Non-pigmented ciliary epithelial cell (primary cell): ENCODE measurements at places on chromosomes 3 and 15.

- no peak for DNase-seq
Measured at GRCh38 chr3:128684986-128685726, 34.5 kb upstream of the RPN1 start.

DNA sequence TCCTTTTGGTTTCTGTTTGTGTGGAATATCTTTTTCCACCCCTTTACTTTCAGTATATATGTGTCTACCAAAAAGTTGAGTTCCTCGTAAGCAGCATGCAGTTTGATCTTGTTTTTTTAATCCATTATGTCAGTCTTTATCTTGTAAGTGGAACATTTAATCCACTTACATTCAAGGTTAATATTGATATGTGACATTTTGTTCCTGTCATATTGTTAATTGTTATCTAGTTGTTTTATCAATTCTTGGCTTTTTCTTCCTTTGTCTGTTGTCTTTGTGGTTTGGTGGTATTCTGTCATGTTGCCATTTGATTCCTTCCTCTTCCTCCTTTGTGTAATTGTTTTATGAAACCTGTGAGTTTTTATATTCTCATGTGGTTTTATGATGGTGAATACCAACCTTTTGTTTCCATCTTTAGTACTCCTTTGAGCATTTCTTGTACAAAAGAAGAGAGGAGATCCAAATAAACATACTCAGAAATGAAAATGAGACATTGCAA, 43.4 kb upstream of the XCR1 start:
- no peak for DNase-seq

DNA sequence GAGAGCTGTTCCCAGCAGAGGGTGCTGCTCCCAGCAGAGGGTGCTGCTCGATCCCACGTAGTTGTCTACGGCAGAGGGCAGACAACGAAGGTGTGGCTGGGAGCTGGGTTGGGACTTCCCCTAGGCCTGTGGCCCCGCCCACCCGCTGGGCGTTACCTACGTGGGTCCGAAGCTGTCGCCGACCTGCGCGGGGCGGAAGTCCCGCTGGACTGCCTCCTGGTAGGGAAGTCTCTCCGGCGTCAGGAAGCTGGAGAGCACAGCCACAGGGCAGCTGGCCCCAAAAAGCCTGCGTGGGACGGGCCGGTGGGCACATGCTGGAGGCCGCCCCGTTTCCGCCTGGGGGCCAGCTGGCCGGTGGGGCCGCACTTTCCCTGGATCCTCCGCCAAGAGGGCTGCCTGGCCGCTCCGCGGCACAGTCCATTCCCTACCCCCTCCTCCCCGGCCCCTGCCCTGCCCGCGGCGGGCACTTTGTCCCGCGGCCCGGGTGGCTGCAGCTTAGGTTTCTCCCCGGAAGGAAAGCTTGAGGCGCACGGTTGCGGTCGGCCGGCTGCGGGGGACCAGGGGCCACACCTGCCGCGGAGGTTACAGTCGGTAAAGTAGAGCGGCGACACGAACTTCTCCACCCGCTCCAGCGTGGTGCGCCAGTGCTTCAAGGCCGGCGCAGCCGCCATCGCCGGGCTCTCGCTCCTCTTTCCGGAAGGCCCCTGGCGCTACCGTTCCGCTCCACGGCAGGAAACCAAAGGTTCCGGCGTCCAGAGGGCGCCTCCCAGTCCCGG, at the start of gene MAN2C1:
TSS of gene MAN2C1 (minus strand) at position 695 of the 776 bp plus-strand sequence. CDS start at position 671, 24 bp downstream.
- DNase-seq = peak; percentile 88

DNA sequence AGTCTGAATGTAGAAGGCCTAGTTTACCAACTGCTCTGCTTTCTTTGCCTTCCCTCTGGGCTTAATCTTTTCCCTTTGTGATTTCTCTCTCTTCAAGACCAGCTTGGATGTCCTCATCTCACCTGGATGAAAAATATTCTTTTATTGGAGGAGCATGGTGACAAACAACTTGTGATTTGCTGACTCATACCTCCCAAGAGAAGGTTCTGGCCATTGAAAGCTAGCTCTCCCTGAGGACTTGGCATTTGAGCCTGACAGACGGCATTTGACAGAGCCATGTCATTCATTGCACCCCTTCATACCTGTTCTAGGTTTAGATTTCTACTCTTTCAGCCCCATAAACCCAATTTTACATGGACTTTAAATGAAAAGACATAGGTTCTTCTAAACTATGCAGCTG, 33.3 kb downstream of the ATG7 start:
- DNase-seq = no peak

GRCh38 chr3:35385271-35385670, 254.1 kb upstream of the ARPP21 start:
- no peak for DNase-seq

DNA sequence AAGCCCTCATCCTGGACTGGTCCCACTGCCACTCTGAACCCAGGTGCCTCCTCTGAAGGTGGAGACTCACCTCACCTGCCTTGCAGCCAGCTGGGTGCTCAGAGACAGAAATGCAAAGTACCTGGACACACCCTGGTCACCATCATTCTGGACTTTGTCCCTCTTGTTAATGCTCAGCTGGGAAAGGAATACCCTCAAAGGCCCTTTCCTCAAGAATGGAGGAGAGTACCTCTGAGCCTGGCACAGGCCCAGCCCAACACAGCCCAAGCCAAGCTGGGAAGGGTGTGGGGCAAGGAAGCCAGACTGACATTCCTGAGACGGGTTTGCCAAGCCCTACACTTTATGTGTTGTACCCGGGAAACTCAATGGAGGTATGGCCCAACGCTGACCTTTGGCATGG, 983 bp upstream of the ALAS1 start:
- no peak for DNase-seq
